CD4-positive, alpha-beta T cell (primary cell): ENCODE measurements at places on chromosomes 1 and 21.

DNA sequence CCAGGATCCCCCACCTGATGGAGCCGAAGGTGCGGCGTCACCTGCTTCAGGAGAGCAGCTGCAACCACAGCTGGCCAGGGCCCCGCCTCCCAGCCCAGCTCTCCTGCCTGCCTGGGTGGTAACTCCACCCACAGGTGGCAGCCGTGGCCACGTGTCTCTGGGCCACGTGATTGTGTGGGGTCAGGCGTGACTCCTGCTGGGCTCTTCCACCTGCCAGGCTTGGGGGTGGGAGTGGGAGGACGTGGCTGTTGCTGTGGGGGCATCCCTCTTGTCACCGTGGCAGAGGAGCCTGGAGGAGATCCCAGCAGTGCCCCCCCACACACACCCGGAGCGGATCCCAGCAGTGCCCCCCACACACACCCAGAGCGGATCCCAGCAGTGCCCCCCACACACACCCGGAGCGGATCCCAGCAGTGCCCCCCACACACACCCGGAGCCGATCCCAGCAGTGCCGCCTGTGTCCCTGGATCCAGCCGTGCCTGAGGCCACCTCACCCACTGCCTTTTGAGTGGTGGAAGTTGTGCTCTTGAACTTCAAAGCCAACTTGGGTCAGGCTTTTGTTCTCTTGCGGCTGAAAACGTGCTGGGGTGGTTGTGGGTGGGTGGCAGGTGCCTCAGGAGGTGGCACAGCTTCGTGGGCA, 32.2 kb downstream of the POFUT2 start:
- H3K27ac ChIP-seq: no peak overlapping the region
- no peak for DNase-seq
- no peaks in the 10 kb centered on the region for H3K36me3 ChIP-seq
- H3K4me3 ChIP-seq: no peak overlapping the region

DNA sequence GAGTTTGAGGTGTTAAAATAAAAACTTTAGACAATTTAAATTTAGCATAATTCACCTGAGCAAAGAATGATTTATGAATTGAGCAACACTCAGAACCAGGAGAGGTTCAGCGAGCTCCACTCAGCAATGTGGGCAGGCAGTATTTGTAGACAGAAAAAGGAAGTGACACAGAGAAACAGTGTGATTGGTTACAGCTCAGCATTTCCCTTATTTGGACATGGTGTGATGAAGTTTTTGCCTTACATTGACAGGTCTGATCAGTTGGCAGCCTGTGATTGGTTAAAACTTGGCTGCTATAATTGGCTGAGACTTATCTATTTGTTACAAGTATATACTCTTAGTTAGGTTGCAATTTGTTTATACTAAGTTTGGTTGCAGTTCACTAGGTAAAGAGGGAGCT, 621.2 kb upstream of the PRMT6 start:
- H3K4me3 ChIP-seq: no peak overlapping the region
- no peak overlapping the region for H3K27ac ChIP-seq
- no peaks in the 10 kb centered on the region for H3K36me3 ChIP-seq
- H3K27me3 ChIP-seq: no peaks in the 10 kb centered on the region
- no peaks in the 10 kb centered on the region for H3K4me1 ChIP-seq

- no peak overlapping the region for H3K27ac ChIP-seq
- no peak overlapping the region for H3K4me3 ChIP-seq
- H3K36me3 ChIP-seq: no peaks in the 10 kb centered on the region
- no peaks in the 10 kb centered on the region for H3K4me1 ChIP-seq
Measured at GRCh38 chr21:29248124-29248523, 50.6 kb upstream of the BACH1 start.

DNA sequence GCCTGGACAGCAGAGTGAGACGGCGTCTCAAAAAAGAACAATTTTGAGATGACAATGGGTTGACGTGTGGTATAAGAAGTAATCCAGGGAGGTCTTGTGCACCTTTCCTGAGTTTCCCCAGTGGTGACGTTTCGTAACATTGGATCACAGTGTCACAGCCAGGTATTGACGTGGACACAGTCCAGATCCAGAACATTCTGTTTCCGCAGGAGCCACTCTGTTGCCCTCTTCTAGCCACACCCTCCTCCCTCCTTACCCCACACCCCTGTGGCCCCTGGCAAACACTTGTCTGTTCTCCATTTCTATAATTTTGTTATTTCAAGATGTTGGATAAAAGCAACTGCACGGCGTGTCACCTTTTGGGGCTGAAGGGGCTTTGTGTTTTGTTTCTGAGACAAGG, 6.5 kb upstream of the TRAPPC10 start:
- no peak overlapping the region for H3K27ac ChIP-seq
- H3K4me3 ChIP-seq: no peak overlapping the region
- H3K27me3 ChIP-seq: no peaks in the 10 kb centered on the region
- no peaks in the 10 kb centered on the region for H3K36me3 ChIP-seq

DNA sequence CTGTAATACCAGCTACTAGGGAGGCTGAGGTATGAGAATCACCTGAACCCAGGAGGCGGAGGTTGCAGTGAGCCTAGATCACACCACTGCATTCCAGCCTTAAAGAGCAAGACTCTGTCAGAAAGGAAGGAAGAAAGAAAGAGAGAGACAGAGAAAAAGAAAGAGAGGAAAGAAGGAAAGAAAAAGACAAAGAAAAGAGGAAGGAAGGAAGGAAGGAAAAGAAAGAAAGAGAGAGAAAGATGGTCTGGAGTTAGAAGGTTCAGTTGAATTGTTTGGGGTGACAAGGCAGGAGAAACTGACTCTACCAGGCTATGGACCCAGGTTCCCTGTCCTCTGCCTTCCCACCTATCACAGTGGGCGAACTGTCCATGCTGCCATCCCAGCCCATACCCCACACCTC, 27.4 kb upstream of the PIK3CD start:
- H3K4me1 ChIP-seq: peaks cover 32% of the 10 kb centered on the region
- no peak overlapping the region for H3K27ac ChIP-seq
- H3K4me3 ChIP-seq: no peak overlapping the region
- no peaks in the 10 kb centered on the region for H3K36me3 ChIP-seq

GRCh38 chr1:86233403-86233802, 76.8 kb upstream of the COL24A1 start:
- H3K27me3 ChIP-seq: no peaks in the 10 kb centered on the region
- DNase-seq: no peak
- no peaks in the 10 kb centered on the region for H3K4me1 ChIP-seq
- H3K36me3 ChIP-seq: no peaks in the 10 kb centered on the region
- H3K27ac ChIP-seq: no peak overlapping the region
- H3K4me3 ChIP-seq: no peak overlapping the region

- no peaks in the 10 kb centered on the region for H3K36me3 ChIP-seq
- no peak overlapping the region for H3K27ac ChIP-seq
- no peak for DNase-seq
- H3K27me3 ChIP-seq: no peaks in the 10 kb centered on the region
Measured at GRCh38 chr21:14712121-14712715, 166.1 kb upstream of the SAMSN1 start.

DNA sequence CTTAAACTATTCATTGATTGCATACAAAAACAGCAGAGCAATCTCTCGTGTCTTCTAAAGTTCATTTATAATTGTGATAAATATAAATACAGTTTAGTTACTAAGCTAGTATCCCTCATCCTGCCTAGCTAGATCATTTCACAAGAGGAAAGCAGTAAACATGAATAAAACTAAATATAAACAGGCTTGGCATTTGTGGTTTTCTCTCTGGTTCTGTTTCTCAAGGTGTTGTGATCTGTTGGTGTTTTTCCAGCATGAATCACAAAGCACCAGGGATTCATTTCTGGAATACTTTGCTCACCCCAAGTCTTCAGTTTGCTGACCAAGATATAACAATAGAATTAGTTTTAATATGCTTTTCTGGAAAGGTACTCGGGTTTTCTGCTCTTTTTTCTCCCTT, 32.7 kb upstream of the GLIS1 start:
- peaks cover 37% of the 10 kb centered on the region for H3K36me3 ChIP-seq
- no peak overlapping the region for H3K4me3 ChIP-seq
- DNase-seq: no peak
- no peaks in the 10 kb centered on the region for H3K4me1 ChIP-seq
- no peaks in the 10 kb centered on the region for H3K27me3 ChIP-seq

DNA sequence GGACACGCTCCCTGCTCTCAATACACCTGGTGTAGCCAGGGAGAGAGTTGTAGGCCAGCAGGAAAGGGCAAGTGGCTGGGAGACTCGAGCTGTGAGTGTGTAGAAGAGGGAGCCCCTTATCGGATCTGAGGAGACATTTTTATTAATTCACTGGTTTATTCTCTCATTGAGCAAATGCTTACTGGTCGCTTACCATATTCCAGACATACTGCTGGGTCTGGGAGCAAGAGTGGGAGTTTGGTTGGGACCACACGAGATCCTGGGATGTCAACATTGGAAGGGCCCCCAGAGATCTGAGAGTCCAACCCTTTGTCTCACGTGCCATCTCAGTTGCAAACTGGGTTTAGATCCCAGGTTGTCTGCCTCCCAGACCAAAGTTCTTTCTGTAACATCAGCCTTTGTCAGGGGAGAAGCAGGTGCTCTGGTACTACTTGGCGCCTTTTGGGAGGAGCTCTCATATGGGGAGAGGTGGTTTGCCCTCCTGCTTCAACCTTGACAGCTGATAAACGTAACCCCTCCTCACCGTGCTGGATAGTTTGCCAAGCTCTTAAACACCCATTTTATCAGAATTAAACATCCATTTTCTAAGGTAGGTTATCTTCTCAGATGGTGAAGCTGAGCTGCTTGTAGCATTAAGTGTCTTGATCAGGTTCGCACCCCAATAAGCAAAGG, 742 bp downstream of the TMEM222 start:
- peak overlapping the region; percentile 90 for H3K27ac ChIP-seq
- peaks cover 34% of the 10 kb centered on the region for H3K36me3 ChIP-seq

DNA sequence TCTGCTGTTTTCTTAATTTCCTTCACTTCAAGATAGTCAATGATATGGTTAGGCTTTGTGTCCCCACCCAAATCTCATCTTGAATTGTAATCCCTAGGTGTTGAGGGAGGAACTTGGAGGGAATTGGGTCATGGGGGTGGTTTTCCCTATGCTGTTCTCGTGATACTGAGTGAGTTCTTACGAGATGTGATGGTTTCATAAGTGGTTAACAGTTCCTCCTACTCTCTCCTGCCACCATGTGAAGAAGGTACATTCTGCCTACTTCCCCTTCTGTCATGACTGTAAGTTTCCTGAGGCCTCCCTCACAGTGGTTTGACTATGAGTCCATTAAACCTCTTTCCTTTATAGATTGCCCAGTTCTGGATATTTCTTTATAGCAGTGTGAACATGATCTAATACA, 74.0 kb upstream of the SAMSN1 start:
- no peaks in the 10 kb centered on the region for H3K27me3 ChIP-seq
- no peaks in the 10 kb centered on the region for H3K4me1 ChIP-seq
- no peak overlapping the region for H3K27ac ChIP-seq
- H3K4me3 ChIP-seq: no peak overlapping the region

DNA sequence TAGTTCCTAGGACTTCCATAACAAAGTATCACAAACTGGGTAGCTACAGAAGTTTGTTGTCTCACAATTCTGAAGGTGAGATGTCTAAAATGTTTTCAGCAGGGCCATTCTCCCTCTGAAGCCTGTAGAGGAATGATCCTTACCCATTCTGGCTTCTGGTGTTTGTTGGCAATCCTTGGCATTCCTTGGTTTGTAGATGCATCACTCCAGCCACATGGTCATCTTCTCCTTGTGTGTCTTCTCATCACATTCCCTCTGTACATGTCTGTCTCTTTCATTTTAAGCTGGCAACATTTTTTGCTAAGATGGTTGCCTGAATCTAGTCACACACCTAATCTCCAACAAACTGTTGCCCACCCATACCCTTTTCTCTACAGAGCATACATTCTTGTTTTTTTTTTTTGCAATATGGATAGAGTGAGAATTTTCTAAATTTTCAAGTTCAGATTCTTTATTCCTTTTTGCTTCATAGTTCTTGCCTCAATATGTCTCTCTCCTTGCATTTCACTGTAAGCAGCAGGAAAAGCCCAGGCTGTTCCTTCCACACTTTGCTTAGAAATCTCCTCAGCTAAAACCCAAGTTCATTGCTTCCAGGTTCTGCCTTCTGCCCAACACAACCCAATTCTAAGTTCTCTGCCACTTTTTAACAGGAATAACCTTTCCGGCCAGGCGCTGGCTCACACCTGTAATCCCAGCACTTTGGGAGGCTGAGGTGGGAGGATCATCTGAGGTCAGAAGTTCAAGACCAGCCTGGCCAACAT, 18.3 kb downstream of the ZBED6 start:
- H3K27ac ChIP-seq: no peak overlapping the region
- H3K4me1 ChIP-seq: no peaks in the 10 kb centered on the region
- H3K4me3 ChIP-seq: no peak overlapping the region
- H3K36me3 ChIP-seq: peaks cover 43% of the 10 kb centered on the region

DNA sequence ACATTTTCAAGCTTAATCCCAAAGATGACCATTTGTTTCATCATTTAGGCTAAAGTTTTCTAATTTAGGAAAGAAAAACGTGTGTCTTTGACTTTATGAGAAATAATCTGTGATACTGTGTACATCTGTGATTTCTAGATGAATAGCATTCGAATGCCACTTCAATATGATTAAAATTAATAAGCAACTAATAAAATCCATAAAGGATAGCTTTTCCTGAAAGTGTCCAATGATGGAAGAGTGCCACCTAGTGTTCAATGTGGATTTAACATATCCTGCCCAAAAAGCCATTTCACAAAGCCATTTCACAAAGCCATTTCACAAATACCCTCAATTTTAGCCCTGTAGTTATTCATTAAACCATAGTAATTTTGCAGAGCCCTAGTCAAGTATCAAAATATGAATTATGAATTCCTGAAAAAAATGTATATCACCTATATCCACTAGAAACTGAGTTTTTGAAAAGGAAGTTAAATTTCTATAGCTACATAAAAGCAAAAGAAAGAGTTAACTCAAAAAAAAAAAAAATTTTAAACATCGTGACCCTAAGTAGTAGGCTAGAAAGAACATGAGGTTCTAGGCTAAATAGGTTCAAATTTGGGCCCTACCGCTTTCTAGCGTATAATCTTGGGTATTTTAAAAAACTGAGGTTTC, 19.1 kb downstream of the NME7 start:
- peak; percentile 74 for DNase-seq
- H3K4me3 ChIP-seq: no peak overlapping the region
- no peaks in the 10 kb centered on the region for H3K4me1 ChIP-seq
- H3K27ac ChIP-seq: no peak overlapping the region
- no peaks in the 10 kb centered on the region for H3K36me3 ChIP-seq

DNA sequence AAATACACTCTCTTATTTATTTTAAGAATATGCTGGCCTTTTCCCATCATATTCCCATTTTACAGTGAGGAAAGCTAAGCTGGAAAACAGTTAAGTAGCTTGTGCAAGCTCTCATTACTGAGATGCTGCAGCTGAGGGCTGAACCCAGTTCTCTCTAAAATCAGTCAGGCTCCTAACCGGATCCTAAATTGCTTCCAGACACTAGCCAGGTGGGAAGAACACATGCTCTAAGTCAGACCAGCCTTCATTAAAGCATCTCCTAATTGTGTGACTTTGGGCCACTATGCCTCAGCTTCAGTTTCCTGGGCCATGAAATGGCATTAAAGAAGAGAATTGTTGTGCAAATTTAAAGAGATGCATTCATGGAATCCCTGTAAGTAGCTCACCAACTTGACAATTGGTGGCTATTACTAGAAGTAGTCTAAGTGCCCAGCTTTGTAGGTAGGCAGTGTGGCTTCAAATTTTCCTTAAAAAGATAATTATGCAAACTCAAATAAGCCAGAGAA, 228.4 kb downstream of the DAB1 start:
- no peak overlapping the region for H3K27ac ChIP-seq
- no peaks in the 10 kb centered on the region for H3K4me1 ChIP-seq
- no peaks in the 10 kb centered on the region for H3K36me3 ChIP-seq
- H3K4me3 ChIP-seq: no peak overlapping the region
- DNase-seq: no peak

- H3K27ac ChIP-seq: no peak overlapping the region
- H3K36me3 ChIP-seq: no peaks in the 10 kb centered on the region
- peaks cover 27% of the 10 kb centered on the region for H3K4me1 ChIP-seq
- no peaks in the 10 kb centered on the region for H3K27me3 ChIP-seq
Measured at GRCh38 chr1:229066591-229066990, 204.3 kb upstream of the RAB4A start.
